ENCODE measurements at places on chromosomes 1 and 21. TPM values are rescaled to one million over a fixed set of nuclear protein-coding genes. Genes with fewer than 3 reads are reported as not detected.

DNA sequence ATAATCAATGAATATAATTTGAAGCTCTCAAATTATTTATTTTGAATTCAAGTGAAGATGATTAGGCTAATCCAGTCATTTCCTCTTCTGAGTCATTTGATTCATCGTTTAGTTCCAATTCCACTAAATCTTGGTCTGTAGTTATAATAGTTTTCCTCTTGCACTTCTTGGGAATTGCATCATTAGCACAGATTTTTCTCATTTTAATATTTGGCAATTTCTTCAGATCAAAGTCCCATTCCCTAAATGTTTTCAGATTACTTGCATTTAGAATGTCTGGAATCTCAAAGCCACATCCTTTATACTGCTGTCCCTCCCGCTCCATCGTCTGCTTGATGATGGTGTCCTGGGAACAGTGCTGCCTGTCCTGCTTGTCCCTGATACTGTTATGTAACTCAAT, 43.5 kb downstream of the MAST2 start:
- no peaks in the 10 kb centered on the region for H3K36me3 ChIP-seq
- H3K4me3 ChIP-seq = no peak overlapping the region
- H3K4me1 ChIP-seq = no peaks in the 10 kb centered on the region
- peak; percentile 4 for DNase-seq

- no peaks in the 10 kb centered on the region for H3K36me3 ChIP-seq
- H3K4me3 ChIP-seq = no peak overlapping the region
- no peak for DNase-seq
- no peaks in the 10 kb centered on the region for H3K27me3 ChIP-seq
Measured at GRCh38 chr1:226609836-226610455, 61.4 kb downstream of the STUM start.

DNA sequence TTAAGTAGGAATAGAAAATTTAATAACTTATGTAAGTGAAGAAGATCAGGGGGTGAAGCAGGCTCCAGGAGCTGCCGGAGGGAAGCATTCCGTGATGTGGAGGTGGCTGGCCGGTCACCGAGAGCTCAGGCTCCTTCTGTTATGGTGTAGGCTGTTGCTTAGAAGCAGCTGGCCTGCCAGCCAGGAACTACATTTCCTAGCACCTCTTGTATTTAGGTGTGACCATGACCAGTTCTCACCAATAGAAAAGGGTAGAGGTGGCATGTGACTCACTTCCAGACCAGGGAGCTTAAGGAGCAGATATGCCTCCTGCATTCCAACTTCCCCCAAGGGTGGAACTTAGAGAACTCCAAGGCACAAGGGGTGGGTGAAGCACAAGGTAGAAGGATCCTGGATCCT, 120.7 kb downstream of the ACTL8 start:
- H3K4me3 ChIP-seq = no peak overlapping the region
- DNase-seq = peak; percentile 33
- H3K27ac ChIP-seq = no peak overlapping the region
- peaks cover 33% of the 10 kb centered on the region for H3K4me1 ChIP-seq

GRCh38 chr1:65360648-65361047, 51.3 kb downstream of the DNAJC6 start:
- H3K4me3 ChIP-seq = no peak overlapping the region
- H3K27ac ChIP-seq = no peak overlapping the region
- no peak for DNase-seq

DNA sequence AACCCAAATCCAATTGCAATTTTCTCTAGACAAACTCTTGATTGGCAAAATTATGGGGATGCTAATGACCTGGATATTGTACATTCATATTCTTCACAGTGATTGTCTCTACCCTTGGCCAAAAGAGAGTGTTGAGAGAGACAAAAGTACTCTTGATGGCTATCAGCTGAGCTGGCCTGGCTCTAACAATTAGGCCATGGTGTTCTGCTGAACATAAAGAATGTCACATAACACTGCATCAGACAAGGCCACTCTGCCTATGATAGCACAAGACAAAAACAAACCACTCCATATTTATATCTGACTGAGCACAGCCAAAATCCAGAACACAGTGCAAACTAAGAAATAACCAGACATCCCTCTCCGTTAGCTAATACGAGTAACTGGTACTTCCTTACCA, 101.7 kb downstream of the ADAMTS1 start:
- H3K4me3 ChIP-seq = no peak overlapping the region
- H3K4me1 ChIP-seq = no peaks in the 10 kb centered on the region
- H3K36me3 ChIP-seq = no peaks in the 10 kb centered on the region
- DNase-seq = no peak

GRCh38 chr1:230172016-230172537, 105.0 kb downstream of the GALNT2 start:
- H3K36me3 ChIP-seq = peaks cover 8% of the 10 kb centered on the region
- no peak overlapping the region for H3K4me3 ChIP-seq
- H3K4me1 ChIP-seq = peaks cover 34% of the 10 kb centered on the region
- no peak for DNase-seq
- H3K27ac ChIP-seq = peak overlapping the region; percentile 61
- no peaks in the 10 kb centered on the region for H3K27me3 ChIP-seq

- no peaks in the 10 kb centered on the region for H3K36me3 ChIP-seq
- no peak overlapping the region for H3K4me3 ChIP-seq
- H3K27ac ChIP-seq = no peak overlapping the region
- H3K27me3 ChIP-seq = no peaks in the 10 kb centered on the region
- H3K4me1 ChIP-seq = no peaks in the 10 kb centered on the region
Measured at GRCh38 chr1:21911205-21912001, 25.7 kb downstream of the HSPG2 start.

GRCh38 chr1:85259912-85260274, 431 bp upstream of the C1orf52 start:
- H3K27me3 ChIP-seq = no peaks in the 10 kb centered on the region
- no peak for DNase-seq
- H3K4me1 ChIP-seq = peaks cover 31% of the 10 kb centered on the region
- H3K36me3 ChIP-seq = peaks cover 31% of the 10 kb centered on the region

DNA sequence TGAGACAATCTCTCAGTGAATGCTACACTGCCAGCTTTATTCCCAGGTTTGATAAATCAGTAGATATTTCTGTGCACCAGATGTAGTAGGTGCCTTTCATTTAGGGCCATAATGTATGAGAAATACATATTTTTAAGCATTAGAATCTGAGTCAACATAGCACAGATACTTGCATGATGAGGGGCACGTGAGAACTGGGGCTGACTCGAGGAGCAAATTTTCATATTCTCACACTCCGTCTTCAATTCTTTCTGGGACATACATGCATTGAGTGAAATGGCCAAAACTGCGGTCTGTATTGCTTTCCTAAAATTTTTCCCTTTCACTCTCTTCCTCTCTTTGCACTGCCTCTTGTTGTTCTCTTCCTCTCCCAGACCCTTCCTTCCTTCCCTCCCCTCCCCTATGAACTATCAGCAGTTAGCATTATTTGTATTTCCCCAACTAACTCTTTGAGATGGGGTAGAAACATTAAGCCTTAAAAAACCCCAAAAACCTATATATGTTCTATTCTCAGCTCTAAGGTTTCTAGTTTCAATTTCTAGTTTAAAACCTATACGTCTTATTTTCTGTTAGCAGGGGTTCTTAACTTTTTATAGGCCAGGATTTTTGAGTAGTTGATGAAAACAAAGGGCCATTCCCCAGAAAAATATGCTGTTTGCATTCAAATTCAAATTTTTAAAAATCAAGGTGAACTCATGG, 289.1 kb downstream of the PTBP2 start:
- H3K27me3 ChIP-seq = no peaks in the 10 kb centered on the region
- no peak overlapping the region for H3K4me3 ChIP-seq
- no peak for DNase-seq
- no peak overlapping the region for H3K27ac ChIP-seq

GRCh38 chr1:189125694-189126093, 1352.0 kb downstream of the BRINP3 start:
- H3K36me3 ChIP-seq = no peaks in the 10 kb centered on the region
- H3K4me3 ChIP-seq = no peak overlapping the region
- H3K27me3 ChIP-seq = no peaks in the 10 kb centered on the region
- H3K27ac ChIP-seq = no peak overlapping the region

- no peak overlapping the region for H3K4me3 ChIP-seq
- H3K27ac ChIP-seq = no peak overlapping the region
- H3K4me1 ChIP-seq = no peaks in the 10 kb centered on the region
- no peak for DNase-seq
Measured at GRCh38 chr1:36116901-36117300, 8.1 kb downstream of the COL8A2 start.

AIM2 gene
- not detected for total RNA-seq

SOD1 gene
- total RNA-seq = 409 TPM

SHISA4 gene
- total RNA-seq = 14.3 TPM
